ENCODE measurements at places on chromosomes 2 and 18. TPM values are rescaled to one million over a fixed set of nuclear protein-coding genes. Genes with fewer than 3 reads are reported as not detected.

Gene RNU2-63P
- total RNA-seq = 5.2 TPM

GRCh38 chr2:2795438-2796091 is 464.5 kb upstream of the MYT1L start:
- no peak for ATAC-seq

Gene ORMDL1
- 24.5 TPM for total RNA-seq

- peak; percentile 11 for ATAC-seq
Measured at GRCh38 chr18:77078690-77079070, 53.9 kb downstream of the MBP start.

- no peak for ATAC-seq
Measured at GRCh38 chr2:26630669-26631360, 10.4 kb downstream of the CIB4 start.

GRCh38 chr2:197453914-197454398 is 604 bp downstream of the COQ10B start:
- peak; percentile 82 for ATAC-seq

Gene TMEM163
- total RNA-seq = 0.20 TPM

GRCh38 chr2:172013396-172013795 is 13.6 kb downstream of the METAP1D start:
- no peak for ATAC-seq

DNA sequence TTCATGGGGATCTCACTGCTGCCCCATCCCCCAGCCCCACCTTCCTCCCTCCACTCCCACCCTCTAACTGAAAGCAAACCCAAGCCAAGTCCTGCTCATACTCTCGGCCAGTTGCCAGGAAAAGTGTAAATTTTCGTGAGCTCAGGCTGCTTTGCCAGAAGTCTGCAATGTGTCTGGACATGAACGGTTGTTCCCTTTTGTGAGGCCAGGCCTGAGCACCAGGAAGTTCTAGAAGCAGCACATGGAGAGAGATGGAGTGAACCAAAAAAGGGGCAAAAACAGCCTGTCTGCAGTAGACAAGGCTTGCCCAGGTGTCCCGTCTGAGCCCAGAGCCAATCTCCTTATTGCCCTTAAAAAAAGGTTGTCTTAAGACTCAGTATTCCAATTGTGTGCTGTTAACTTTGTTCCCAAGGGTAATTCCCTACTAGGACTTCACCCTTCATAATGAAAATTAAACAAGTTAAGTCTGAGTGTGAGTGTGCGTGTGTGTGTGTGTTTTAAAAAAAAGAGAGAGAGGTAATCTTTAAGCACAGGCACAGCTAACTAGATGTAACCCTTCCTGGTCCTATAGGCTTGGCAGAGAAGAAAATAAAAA is 247.1 kb downstream of the BCL11A start:
- peak; percentile 78 for ATAC-seq

DNA sequence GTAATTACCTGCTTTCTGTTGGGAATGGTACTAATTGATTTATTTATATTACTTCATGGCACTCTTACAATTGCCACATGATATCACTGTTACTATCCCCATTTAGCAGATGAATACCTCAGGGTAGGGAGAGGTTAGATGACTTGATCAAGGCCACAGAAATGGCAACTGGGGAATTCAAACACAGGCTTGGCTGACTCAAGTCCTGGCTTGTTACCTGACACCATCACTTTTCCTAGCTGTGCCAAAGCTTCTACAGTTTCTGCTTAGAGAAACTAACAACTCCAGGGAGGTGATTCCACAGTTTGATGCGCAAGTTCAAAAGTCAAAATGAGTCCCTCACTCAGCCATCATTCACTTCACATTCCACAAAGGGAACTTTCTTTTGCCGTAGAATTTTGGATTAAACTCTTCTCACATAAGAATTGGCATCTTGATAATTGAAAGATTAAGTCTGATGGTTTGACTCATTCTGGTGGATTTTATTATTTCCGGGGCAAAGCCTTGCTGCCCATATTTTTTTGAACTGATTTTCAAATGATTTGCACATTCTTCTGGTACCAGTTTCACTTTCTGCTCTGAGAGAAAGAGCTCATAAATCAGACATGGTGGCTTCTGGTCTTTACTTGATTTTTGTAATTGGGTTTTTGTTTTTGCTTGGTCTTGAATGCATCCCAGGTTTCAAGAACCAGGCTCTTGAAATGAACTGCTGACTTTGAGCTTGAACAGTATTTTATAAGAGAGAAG is 656.8 kb downstream of the BCL11A start:
- peak; percentile 39 for ATAC-seq

DNA sequence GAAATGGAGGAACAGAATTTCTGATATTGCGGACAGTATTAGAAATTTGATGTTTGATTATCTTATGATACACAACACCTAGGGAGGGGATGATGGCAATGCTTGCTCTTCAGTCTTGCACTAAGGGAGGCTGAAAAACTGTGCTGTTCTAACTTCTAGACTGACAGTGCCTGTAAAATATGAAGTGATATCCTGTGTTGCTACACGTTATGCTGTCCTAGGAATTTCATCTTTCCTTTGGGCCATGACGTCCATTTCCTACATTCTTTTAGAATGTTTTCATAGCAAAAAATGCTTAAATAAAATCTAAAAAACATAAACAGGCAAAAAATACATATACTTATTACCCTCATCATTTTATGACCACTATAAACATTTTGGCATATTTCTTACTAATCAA is 55.3 kb downstream of the OSBPL1A start:
- no peak for ATAC-seq

DNA sequence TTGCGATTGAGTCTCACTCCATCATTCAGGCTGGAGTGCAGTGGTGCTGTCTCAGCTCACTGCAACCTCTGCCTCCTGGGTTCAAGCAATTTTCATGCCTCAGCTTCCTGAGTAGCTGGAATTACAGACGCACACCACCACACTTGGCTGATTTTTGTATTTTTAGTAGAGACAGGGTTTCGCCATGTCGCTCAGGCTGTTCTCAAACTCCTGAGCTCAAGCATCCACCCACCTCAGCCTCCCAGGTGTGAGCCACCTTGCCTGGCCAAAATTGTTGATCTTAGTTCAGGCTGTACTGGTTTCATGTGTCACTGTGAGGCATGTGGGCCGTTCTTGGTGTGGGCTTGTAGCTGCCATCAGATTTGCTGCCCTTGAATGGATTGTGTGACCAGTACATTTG is 18.1 kb downstream of the CD8A start:
- ATAC-seq = peak; percentile 44

DNA sequence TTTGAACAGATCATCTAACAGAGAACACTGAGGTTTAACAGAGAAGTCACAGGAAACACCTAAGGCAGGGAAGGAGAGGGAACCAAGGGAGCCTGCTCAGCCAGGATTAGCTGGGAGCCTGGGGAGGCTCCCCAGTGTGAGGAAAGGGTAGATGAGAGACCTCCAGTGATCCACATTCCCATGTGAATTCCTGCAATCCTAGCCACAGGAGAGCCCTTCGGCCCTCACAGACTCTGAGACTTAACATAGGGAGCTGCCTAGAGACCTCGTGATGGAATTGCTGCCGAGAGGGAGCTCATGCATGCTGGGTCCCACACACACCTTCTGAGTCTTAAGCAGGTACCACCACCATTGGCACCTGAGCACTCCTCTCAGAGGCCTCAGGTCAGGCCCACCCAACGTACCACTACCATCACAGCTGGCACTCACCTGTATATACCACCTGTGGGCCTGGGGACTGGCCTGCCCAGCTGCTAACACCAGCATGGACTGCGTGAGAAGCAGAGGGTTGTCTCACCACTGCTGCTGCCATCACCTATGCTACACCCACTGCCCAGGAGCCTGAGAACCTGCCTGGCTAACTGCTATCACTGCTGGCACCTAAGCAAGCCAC is 225.9 kb upstream of the RASGRP3 start:
- no peak for ATAC-seq

DNA sequence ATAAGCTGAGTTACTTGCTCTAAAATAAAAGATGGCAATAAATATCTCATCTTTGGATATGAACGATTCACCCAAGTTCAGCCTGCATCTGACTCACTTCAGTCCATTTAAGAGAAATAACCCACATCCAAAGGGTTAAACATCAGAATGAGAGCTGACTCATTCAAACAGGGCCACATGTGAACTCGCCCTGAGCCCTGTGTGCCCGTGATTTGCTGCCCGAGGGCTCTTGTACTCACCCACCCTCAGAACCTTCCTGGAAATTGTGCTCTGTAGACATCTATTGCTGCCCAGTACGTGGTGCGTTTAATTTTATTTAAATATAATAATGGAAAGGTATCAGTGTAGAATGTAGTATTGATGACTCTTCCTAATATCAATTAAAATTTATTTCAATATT is 66.9 kb upstream of the RBM44 start:
- ATAC-seq = peak; percentile 76

- no peak for ATAC-seq
Measured at GRCh38 chr2:98346311-98347236, at the start of gene CNGA3. TSS of gene CNGA3 (plus strand) at chr2:98346456. CDS start at chr2:98369976, 23,520 bp downstream.

DNA sequence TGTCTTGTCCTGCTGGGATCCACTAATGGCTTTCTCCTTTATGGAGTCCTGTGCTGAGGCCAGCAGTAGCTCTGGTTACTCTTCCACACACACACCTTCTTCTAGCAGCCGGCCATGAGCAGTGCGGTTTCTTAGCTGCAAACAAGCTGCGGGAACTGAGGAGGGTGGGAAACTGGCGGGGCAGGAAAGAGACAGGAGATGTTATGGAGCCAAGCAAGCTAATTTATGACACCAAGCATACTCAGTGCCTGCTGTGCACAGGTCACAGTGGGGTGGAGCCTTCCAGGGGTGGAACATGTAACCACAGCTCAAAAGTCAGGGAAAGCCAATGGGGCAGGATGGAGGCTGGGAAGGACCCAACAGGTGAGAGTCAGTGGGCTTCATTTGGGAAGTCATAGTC is 180.8 kb downstream of the FAM210A start:
- no peak for ATAC-seq

GRCh38 chr2:28296243-28296642 is 96.4 kb upstream of the FOSL2 start:
- no peak for ATAC-seq

DNA sequence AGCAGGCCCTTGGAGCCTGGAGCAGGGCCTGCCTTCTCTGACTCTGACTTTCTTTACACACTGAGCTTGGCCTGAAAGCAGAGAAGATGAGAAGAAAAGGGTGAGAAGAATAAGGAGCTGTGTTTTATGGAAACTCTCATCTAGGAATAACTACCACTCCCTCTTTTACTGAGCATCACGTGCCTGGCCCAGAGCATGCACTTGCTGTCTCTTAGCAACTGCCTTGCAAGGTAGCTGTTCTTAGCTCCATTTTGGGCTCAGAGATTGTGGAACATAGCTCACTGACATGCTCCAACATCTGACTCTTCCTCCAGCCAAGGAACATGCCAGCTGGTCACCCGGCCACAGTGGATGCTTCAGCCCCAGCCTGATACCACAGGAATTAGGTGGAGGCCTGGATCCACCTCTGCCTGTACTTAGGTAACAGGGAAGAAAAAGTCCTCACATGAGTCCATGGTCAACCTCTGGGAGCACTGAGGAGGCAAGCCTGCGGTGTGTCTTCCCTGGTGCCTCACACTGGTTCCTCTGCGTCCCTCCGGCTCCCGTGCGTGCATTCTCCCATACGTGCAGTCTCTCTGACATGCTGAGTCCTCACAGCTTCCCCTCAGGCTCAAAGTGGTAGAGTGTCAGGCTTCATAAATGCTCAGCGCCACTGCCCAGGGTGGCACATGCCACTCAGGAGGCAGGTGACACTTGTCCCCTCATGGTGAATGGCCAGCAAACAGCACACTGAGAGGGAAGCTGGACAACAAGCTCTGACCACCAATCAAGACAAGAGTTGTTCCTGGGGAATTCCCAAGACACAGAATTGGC is 35.7 kb downstream of the AMER3 start:
- ATAC-seq = no peak

DNA sequence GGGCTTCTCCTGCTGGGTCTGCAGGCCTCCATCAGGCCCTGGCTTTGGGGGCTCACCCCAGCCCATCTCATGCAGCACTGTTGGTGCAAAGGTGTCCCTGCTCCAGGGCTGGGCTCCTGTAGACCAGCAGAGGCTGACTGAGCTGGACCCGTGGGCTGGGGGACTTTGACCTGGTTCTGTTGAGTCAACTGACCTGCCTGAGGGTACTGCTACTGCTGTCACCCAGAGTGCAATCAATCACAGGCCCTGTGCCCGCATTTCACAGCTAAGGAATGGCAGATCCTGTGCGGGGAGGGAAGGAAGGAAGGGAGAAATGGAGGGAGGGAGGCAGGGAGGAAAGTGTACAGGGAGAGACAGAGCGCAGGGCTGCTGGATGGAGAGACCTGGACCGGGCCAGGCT is 136.8 kb downstream of the TPO start:
- ATAC-seq = no peak

- ATAC-seq = no peak
Measured at GRCh38 chr18:55245211-55245614, 286.0 kb upstream of the CCDC68 start.

- ATAC-seq = peak; percentile 41
Measured at GRCh38 chr2:57902578-57902977, 144.0 kb upstream of the VRK2 start.

DNA sequence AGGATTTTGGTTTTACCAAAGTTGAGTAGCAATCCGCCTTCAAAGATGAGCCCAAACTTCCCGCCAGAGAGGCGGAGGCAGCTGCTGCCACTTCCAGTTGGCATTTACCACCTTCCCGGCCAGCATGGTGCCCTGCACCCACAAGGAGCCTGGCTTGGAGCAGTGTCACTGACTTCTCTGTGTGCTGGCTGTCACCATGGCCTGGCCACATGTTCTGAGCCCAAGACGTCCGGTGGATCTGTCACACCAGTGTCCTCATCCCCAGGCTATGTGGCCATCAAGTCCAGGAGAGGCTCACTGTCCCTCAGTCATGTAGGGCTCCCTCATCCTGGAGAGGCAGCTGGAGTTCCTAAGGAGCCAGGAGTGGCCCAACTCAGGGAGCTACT is 100.6 kb downstream of the ACKR3 start:
- no peak for ATAC-seq

- no peak for ATAC-seq
Measured at GRCh38 chr2:176356251-176356650, 87.0 kb downstream of the MTX2 start.

Gene RUFY4
- total RNA-seq = 0.12 TPM

DNA sequence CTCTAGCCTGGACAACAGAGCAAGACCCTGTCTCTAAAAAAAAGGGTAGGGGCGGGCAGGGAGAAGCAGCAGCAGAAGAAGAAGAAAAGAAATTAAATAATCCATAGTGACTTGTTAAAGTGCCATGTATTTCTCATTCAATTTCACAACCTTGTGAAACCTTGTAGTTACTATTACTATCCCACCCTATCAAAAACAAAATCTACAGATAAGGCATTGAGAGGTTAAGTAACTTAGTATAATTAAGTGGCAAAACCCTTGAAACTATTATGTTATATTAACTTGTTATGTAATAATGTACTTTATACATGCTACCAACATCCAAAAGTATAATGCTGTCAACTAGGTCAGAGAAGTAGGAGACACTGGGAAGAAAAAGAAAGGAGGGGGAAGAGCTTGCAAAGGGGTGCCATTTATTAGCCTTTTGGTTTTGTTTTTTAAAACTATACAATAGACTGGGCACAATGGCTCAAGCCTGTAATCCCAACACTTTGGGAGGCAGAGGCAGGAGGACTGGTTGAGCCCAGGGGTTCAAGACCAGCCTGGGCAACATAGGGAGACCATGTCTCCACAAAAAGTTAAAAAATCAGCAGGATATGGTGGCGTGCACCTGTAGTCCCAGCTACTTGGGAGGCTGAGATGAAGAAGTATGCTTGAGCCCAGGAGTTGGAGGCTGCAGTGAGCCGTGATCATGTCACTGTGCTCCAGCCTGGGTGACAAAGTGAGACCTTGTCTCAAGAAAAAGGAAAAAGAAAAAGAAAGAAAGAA is 11.3 kb downstream of the TLK1 start:
- ATAC-seq = no peak

Gene APLF
- 4.2 TPM for total RNA-seq

- ATAC-seq = peak; percentile 94
Measured at GRCh38 chr2:60416221-60417008, 137.0 kb downstream of the BCL11A start.
